ENCODE measurements at places on chromosomes 2 and 18.
A peak's percentile ranks its signal among the peaks of the same experiment; 100 is the strongest.

DNA sequence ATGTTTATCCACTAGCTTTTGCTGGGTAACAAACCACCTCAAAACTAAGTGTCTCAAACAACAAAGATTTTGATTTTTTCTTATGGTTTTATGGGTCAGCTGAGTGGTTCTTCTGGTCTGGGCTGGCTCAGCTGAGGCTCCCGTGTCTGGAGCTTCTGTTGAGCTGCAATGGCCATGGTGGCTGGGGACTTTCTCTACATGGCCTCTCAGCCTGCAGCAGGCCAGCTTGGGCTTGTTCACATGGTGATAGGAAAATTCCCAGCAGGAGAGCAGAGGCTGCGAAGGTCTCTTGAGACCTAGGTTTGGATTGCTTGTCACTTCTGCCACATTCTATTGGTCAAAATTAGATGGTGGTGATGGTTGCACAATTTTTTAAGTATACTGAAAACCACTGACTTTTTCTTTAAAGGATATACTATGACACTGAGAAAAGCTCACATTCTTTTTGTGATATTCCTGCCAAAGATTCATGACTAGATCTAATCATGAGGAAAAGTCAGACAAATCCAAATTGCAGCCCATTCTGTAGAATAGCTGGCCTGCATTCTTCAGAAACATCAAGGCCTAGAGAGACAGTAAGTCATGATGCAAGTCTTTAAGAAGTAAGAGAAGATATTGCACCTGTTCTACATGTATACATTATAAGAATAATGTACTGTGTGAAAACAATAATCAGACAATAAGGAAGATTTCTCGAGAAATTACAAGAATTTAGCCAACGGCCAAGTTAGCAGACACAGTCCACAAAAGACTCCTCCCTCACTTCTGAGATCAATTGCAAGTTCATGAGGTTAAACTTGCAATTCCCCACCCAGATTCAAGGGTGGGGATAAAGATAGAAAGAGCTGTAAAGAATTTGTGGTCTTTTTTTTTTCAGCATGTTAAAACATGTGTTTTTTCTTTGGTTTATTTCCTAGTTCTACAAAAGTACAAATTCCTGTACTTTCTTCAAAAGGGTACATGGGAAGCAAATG lies 35.0 kb upstream of the IL1R2 start:
- no peak for DNase-seq

DNA sequence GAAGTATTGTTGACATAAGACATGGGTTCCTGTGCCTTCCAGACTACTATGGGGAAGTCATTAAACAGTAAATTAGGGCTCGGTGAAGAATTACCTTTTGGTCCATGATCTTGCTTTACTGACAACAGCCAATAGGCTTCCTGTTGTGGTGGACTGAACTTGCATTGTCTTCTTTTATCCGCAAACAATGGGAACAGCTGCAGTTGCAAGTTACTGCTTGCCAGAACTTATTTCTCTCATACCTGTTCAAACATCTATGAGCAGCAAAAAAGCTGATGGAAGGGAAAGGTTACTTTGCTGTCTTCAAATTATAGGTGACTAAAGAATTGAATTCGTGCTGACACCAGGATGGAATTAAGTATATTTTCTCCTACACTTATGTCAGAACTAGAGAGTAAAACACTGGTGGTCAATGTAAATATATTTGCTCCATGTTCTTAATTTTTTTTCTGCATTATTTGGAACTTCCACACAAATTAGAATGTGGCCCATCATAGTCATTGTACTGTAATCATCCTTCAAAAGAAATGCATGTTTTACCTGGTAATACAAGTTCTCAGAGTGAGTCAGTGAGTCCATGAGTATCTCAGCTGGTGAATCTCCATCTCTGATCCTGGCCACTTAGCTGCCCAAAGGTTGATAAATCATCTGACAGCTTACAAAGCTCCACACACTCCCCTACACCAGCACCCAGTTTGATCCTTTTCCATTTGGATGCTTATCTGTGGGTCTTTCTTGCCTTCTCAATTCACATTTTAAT lies 37.3 kb upstream of the RNF152 start:
- no peak for DNase-seq

DNA sequence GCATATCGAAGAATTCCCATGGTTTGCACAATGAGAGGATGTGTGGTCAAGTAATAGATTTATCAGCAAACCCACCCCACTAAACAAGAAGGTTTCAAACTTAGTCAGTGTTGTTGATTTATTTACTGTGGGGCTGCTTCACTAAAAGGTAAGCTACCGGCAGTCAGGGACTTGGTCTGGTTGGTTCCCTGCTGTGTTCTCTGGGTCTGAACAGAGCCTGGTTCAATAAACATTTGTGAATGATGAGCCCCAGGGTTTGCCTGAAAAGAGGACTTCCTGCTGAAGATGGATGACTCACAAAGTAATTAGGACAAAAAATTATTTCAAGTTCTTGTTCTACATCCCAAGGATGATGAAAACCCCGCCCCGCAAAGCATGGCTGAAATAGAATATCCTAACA lies 108.3 kb downstream of the SPP2 start:
- DNase-seq, result no peak

DNA sequence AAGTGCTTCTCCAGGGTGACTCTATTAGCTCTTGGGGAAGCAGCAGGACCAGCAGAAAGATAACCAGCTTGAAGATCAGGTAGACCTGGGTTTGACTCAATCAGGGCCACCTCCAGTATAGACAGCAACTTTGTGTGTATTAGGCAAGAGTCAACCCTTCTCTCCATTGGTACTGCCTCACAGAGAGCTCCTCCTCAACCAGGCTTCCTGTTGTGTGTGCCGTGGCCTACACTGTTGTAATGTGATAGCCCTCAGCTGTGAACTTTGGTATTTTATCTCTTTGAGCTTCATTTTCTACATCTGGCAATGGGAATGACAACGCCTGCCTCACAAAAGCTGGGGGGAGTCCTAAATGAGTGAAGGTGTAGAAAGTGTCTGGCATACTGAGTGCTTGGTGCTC lies 17.0 kb upstream of the MAP3K20 start:
- no peak for DNase-seq

DNA sequence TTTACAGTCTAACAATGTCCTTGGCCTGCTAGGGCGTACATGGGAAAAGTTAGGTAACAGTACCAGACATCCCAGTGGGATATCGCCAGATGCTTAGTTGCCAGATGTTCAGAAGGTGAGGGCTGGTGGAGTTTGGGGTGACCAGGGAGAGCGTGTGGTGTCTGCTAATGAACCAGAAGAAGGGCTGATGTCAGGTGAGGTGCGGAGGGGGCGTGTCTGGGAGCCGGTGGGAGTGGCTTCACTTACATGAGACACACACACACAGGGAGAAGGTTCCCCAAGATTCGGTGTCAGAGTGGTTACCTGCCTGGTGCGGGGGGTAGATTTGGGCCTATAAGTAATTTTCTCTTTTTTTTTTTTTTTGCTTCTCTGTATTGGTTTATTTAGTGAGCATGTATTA lies 12.2 kb downstream of the RAB31 start:
- no peak for DNase-seq

- no peak for DNase-seq
These were observed 42.5 kb downstream of the PSD4 start for GRCh38 chr2:113216321-113216720.

DNA sequence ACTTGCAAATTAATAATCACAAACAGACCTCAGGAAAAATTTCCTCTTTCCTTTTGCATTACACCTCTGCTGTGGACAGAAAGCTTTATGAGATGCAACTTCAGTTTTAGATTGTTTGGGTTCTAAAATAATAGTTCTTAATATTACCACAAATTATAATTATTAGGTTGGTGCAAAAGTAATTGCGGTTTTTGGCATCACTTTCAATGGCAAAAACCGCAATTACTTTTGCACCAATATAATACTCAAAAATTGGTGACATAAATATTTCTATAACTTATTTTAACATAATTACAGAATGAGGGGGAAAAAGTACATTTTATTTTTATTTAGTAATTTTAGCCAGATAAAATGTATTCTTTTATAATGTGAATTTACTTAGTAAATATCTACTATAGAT lies 804.4 kb upstream of the FAM98A start:
- DNase-seq, result no peak

GRCh38 chr2:215601990-215602721 lies 166.3 kb upstream of the FN1 start:
- no peak for DNase-seq

DNA sequence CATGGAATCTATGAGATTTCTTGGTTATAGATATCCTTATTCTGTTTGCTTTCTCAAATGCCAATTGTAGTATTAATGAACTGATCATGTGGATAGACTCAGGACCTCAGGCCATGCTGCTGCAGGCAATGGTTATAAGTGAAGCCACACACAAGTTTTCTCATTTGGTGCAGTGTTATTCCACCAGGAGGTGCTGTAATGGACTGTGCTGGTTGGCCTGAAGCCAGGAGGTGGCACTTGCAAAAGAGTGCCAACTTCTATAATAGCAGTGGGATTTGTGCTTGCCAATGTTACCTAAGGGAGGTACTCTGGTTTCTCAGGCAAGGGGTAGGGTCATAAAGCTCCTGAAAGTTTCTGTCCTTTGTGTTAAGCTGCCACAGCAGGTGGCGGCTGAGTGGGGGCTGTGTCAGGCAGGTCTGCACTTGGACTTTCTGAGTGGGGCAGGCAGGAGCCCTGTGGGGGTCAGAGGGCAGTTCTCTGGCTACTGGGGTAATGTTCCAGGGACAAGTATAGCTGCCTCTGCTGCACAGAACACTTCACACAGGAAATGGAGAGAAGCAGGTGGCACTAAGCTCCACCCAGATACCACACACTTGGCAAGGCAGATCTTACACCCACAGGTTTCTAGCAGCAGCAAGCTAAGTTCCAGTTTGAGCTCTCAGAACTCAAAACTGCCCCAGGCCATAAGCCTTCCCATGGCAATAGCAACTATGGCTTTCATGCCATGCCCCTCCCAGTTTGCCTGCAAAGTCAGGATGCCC lies 352.6 kb upstream of the CWC22 start:
- DNase-seq, result no peak

- no peak for DNase-seq
These were observed 33.4 kb downstream of the CARF start for GRCh38 chr2:202945497-202945896.

- DNase-seq, result no peak
These were observed 178.2 kb downstream of the SUCLG1 start for GRCh38 chr2:84280873-84281272.

GRCh38 chr2:164867779-164868397 lies 26.3 kb upstream of the COBLL1 start:
- DNase-seq, result no peak

DNA sequence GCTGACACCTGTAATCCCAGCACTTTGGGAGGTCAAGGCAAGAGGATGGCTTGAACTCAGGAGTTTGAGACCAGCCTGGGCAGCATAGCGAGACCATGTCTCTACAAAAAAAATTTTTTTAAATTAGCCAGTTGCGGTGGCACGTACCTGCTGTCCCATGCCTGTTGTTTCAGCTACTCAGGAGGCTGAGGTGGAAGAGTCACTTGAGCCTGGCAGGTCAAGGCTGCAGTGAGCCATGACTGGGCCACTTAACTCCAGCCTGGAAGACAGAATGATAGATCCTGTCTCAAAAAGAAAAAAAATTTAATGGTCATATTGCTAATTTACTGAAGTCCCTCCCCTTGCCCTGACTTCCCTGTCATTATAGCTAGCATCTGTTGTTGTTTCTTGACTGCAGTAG lies 112.6 kb downstream of the ARHGAP28 start:
- DNase-seq, result no peak

- no peak for DNase-seq
These were observed 846.7 kb downstream of the BCL11A start for GRCh38 chr2:59706729-59707128.

GRCh38 chr18:71942433-71942832 lies 601.7 kb downstream of the CBLN2 start:
- DNase-seq, result no peak

- no peak for DNase-seq
These were observed 67.5 kb downstream of the TANC1 start for GRCh38 chr2:159035790-159036411.

DNA sequence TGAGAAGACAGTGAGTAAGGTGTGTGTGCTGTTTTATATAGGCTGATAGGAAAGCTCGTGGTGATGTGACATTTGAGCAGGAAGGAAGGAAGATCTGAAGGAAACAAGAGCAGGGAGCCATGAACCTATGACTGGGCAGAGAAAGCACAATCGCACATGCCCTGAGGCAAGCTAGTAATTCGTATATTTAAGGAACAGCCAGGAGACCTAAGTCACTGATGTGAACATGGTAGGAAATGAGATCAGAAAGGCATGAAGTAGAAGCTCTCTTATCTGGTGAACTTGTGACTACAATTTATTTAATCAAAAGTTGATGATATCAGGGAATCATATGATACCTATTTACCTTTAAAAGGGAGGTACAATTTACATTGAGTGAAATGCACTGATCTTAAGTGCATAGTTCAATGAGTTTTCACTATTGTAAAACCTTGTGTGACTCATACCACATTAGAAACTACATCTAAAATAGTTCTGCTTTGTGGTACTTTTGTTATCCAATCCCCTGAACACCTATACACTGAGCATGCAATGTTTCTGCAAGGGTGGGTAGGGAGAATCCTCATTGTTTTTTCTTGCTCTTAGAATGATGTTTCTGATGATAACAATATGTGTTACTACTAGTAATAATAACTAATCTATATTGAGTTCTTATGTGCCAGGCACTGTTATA lies 67.5 kb downstream of the GALNT13 start:
- no peak for DNase-seq

- DNase-seq, result no peak
These were observed 49.2 kb downstream of the METTL4 start for GRCh38 chr18:2522112-2522511.

- no peak for DNase-seq
These were observed 1221.0 kb downstream of the DSC3 start for GRCh38 chr18:29821544-29821943.

- no peak for DNase-seq
These were observed 14.8 kb upstream of the CNDP1 start for GRCh38 chr18:74519320-74520095.

GRCh38 chr2:235255693-235256092 lies 238.2 kb upstream of the AGAP1 start:
- no peak for DNase-seq

DNA sequence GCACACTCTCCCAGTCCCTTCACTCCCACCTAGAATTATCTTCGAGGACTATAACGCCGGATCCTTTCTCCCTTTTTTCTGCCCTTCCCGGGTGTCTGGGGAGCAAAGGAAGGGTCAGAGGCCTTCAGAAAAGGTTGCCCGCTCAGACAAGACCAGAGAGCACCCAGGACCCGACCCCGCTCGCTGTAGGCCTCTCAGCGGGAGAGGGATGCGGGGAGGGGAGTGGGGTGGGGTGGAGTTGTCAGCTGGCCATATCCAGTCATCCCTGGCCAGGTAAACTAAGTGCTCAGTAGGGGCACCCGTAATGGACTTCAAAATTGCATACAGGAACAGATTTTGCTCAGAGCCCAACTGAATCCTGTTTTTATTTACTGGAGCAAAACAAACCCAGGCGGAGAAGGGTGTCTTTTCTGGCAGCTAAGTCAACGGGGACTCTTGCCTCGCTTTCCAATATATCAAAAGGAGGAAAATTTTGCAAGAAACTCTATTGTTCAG lies 65.0 kb downstream of the NOL4 start:
- DNase-seq, result peak; percentile 77

DNA sequence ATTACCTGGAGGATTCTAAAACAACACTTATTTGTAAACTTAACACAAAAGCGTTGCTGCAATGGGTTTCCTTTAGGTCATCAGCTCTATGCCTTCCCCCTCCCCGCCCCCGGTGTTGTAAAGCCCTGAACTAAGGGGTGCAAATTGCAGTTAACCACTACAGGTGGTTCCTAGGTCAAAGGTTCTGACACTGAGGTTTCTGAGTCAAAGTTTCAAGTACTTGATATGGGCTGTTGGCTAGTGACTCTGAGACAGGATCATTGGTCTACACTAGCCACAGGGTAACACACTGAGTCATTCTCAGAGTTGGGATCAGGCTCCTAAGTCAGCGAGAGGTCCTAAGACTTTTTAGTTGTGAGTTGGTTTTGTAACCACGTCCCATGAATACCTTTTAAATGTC lies 15.4 kb downstream of the IL1B start:
- no peak for DNase-seq
